NCI-H1436 (cell line): ENCODE measurements at places on chromosomes 3 and 15.

GRCh38 chr15:52798529-52799101 lies 8.5 kb upstream of the ONECUT1 start:
- no peak for DNase-seq

GRCh38 chr15:31279221-31280045 lies 47.2 kb upstream of the KLF13 start:
- peak; percentile 64 for DNase-seq

DNA sequence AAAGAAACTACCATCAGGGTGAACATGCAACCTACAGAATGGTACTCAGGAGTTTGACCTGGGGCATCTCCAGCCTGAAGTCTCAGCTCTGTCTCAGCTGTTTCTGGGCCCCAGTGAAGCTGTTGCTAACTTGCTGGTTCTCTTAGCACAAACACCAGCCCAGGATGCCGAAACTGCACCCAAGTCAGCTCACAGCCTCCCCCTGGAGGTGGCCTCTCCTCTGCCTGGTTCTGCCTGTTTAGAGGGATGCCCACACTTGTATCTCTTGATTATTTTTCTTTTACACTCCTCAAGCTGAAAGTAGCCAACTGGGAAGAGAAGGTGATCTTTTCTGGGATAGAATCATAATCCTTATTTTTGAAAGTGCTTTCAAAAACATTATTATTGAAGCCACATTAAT lies 289.0 kb upstream of the RASGRP1 start:
- no peak for DNase-seq

GRCh38 chr3:3085782-3086181 lies 24.4 kb downstream of the IL5RA start:
- DNase-seq, result no peak

GRCh38 chr3:14587740-14588360 lies 47.7 kb upstream of the GRIP2 start:
- no peak for DNase-seq

DNA sequence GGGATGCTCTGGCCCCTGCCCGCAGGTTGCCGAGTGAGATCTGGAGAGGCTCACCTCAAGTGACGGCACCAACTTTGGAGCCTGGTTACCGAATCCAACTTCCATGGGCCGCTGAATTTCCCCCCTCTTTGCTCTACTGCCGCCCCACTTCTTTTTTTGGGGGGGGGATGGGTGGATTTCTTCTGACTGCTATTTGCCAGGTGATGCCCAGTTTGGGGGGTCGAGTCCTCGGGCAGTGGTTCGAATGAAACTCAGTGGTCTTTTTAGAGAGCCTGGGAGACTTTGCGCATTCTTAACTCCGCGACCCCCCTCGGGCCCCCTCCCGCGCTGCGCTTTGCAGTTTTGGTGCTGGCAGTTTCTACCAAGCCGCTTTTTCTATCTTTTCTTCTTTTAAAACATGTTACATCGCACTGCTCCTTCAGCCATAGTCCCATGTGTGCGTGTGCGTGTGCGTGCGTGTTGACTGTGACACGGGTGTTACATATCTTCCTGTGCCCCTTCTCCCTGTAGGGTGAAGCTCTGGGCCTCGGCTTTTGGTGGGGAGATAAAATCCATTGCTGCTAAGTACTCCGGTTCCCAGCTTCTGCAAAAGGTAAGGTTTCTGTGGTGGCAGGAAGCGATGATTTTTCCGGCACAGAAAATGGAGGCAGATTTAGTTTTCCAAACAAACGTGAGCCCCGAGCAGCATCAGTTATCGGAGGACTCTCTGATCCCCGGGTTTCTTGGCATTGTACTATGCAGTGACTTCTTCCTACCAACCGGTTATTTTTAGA lies 837 bp downstream of the CACNA2D3 start:
- DNase-seq, result no peak

DNA sequence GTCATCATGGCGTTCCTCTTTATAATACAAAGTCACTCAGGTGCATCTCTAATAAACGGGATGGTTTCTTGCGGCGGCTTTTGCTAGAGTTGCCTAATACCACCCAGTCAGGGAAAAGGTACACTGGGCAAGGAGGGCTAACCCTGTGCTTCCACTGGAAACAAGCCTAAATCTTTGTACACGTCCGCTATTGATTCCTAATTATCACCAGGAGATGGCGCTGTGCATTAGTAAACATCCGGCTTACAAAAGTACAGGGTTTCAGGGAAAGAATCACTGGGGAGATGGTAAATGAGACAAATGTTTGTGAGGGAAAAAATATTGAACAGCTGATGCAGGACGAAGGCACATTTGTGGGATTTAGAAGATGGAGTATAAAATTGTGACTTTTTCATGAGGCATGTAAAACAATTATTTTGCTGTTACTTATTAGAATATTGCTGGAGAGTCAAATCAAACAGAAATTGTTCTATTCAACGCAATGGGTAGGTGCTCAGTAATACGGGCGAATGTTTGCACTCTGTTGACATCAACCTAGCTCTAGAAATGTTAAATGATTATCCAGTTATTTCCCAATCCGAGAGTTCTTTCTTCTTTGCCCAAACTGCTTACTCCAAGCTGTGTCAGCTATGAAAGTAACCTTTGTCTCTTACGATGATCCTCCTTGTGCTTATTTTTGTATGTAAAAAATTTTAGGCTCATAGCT lies 50.6 kb downstream of the GMNC start:
- peak; percentile 13 for DNase-seq

DNA sequence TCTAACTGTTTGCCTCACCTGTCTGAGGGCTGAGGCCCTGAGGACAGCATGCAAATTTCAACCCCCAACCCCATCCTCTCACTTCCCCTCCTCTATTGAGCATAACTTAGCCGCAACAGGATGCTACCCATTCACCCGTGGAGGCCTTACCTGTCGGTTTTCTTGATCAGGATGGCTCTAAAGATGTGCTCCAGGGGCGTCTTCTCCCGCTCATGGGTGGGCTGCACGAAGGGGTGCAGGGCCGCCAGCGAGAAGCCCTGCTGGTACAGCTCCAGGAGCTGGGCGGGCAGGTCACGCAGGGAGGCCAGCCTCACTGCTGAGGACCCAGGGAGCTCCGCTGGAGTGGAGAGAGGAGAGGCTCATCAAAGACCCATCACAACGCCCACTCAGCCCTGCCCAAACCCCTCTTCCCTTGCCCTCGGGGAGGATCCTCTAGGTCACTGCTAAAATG lies 79.8 kb downstream of the RFTN1 start:
- DNase-seq, result no peak

- no peak for DNase-seq
These were observed 930.6 kb upstream of the EPHA6 start for GRCh38 chr3:95883801-95884200.

GRCh38 chr3:147797095-147797494 lies 387.9 kb downstream of the ZIC1 start:
- peak; percentile 93 for DNase-seq

- no peak for DNase-seq
These were observed 28.0 kb downstream of the ARHGAP31 start for GRCh38 chr3:119322021-119322834.

DNA sequence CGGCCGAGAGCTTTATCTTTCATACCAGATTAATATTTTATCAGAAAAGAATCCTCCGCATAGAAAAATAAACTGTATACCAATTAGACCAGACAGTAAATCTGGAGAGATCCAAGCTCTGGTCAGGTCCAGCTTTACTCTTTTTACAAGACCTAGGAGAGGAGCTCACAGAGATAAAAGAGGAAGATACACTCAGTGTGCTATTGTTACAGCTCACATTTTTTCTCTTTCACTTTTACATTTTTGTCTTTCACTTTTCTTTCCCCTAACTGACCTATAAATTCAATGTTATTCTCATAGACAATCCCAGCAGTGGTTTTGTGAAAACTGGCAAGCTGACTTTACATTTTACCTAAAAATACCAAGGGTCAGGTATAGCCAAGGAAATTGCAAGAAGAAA lies 55.8 kb downstream of the GUCA1C start:
- DNase-seq, result no peak

DNA sequence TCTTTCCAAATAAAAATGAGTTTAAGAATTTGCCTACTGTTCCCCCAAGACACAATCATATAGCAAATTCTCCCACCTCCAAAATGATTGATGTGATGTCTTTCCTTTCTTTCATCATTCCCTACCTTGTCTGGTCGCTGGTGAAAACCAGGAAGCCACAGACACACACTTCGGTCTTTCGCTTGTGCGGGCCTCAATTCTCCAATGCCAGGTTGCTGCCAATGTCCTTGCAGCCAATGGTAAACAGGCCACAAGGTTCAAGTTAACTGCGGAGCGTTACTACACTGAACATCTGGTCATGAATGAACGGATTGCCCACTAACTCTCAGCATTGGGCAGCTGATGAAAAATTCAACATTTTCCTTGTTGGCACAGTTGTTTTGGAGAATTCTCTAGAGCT lies 192.2 kb downstream of the FOXP1 start:
- no peak for DNase-seq

DNA sequence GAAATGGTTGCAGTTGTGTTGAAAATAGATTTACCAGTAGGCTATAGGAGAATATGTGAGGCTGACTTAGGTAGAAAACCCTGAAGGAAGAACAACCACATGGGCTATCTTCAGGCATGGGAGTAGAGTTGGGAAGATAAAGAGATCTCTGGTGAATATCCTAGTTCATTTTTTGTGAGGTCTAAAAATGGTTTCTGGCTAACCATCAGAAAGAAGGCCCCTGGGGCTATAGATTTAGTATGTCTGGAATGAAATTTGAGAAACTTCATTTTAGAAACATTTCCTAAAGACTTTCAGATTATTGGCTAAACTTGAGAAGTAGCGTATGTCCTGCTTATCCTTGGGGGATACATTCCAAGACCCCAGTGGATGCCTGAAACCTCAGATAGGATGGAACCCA lies 148.2 kb downstream of the NAALADL2 start:
- no peak for DNase-seq

DNA sequence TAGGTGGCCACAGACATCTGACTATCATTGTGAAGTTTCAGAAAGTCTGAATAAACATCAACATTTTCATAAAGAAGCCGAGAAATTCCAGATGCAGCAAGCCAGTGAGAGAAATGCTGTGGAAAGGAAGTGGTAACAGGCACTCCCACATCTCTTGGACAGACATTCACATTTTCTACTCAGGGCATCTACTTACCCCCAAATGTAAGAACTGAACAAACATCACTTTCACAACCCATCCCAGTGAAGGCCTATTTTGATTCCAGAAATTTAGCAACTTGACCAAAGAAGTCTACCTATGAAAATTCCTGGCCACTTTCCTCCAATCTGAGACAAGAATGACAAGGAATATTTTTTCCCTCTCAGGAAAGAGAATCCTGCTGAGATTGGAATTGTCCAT lies 224.8 kb upstream of the DCBLD2 start:
- no peak for DNase-seq

- no peak for DNase-seq
These were observed 65.9 kb downstream of the CHRNA7 start for GRCh38 chr15:32096213-32096612.

GRCh38 chr3:87069021-87069420 lies 78.1 kb upstream of the VGLL3 start:
- DNase-seq, result no peak

GRCh38 chr15:75694241-75695182 lies 18.1 kb downstream of the CSPG4 start:
- DNase-seq, result no peak

DNA sequence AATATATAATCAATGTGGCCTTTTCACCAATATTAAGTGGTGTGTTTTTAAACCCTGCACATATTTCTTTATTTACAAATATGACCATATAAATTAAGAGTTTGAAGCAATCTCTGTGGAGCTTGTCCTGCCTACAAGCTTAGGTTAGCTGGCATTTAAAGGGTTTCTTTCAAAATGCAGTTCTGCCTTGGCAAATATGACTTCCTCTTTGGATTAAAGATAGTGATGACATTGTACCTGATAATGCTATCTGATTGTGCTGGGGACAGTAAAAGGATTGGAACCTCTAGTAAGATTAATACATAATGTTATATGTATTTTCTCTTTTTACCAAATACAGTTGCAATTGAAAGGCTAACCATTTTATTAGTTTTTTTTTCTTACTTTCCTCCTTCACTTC lies 249.1 kb downstream of the OTOL1 start:
- no peak for DNase-seq

DNA sequence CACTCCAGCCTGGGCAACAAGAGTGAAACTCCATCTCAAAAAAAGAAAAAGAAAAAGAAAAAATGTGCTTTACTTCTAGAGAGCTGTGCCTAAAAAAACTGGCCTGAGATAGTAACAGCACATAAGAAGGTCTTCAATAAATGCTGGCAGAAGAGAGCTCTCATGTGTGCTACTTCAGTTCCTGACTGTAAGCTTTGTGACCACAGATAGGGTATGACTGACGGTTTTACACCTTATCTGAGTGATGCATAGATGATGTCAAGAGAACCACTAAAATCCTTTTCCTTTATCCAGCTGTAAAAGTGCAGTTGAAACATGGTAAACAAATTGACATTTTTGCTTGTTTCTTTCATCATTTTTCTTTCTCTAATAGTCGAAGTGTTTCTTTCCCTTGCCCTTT lies 127.9 kb downstream of the C3orf70 start:
- no peak for DNase-seq

- DNase-seq, result no peak
These were observed 12.4 kb upstream of the ATP10A start for GRCh38 chr15:25875566-25875965.

- DNase-seq, result no peak
These were observed 55.8 kb upstream of the SLC7A14 start for GRCh38 chr3:170641510-170642236.

- no peak for DNase-seq
These were observed 128.6 kb upstream of the DLG1 start for GRCh38 chr3:197427021-197427420.

DNA sequence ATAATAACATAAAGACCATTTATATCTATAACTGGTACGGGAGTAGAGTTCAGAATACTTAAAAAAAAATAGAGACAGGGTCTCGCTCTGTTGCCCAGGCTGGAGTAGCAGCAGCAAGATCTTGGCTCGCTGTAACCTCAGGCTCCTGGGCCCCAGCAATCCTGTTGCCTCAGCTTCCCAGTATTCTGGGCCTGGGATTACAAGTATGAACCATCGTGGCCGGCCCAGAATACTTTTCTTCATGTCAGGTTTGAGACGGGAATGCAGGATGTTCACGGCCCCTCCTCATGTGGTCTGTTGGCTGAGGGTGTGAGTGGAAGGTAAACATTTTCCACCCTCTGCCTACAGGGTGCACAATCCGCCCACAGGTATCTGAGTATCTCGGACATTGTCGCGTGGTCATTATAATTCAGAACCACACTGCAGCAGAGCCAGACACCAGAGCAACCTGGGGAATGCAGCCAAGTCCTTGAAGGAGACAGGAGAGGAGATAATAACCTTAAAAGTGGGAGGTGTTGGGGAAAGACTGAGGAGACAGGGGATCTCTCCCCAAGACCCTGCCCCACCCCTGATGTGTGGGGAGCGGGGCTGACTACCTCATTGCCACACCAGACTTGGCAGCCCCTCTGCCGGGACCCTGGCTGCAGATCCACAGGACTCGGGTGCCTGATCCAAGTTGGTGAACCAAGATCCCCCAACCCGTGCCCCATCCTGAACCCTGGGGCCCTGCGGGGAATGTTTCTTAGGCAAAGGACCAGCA lies 106.8 kb downstream of the ADCY5 start:
- DNase-seq, result no peak
